ENCODE measurements at places on chromosomes 12 and 14. TPM values are rescaled to one million over a fixed set of nuclear protein-coding genes. Genes with fewer than 3 reads are reported as not detected.

Gene STXBP6
- total RNA-seq: 43.5 TPM

Gene GXYLT1
- 4.8 TPM for total RNA-seq

Gene TAS2R8
- not detected for total RNA-seq

Gene TAS2R30
- 0.72 TPM for total RNA-seq

Gene PSMC6
- total RNA-seq: 75.2 TPM

Gene FAM222A
- total RNA-seq: 25.7 TPM

Gene BEGAIN
- total RNA-seq: 0.79 TPM

Gene ZDHHC22
- total RNA-seq: not detected

Gene PTHLH
- not detected for total RNA-seq

Gene WNT5B
- total RNA-seq: 2.4 TPM

Gene SMOC1
- 0.45 TPM for total RNA-seq

Gene NKX2-1
- not detected for total RNA-seq

Gene KCNH3
- total RNA-seq: 0.30 TPM

DNA sequence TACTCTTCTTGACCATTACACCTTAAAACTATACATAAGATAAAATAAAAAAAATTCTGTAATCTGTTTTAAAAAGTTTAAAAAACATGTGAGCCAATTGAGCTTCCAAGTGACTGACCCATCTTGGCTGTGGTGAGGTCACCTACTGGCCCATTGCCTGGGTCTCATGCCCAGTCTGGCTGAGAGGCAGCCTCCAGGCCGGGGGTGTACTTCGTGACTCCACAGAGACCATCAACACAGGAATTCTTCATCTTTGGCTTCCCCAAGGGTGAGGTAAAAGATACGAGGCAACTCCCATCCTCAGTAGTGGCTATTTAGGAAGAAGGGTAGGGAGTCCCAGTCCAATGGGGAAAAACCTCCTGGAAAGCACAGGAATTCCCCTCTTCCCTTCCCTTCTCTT is 113.2 kb downstream of the APAF1 start:
- peak; percentile 49 for DNase-seq

DNA sequence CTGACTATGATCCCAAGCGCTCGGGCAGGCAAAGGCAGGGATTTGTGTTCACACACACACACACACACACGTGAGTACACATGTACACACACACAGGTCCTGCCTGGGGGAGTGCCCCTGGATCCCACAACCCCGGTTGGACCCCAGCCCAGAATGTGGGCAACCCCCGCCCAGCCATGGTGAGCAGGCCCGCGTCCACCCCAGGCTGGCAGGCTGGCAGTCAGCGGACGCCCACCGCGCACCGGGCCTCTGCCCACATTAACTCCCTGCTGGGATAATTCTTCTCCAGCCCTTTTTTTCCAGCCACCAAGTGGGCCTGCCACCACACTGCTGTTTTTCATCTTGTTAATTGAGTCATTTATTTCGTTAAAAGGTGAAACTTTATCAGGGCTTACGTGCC is 256.2 kb downstream of the BCL11B start:
- no peak for DNase-seq

- no peak for DNase-seq
These were observed 19.3 kb downstream of the MBIP start for GRCh38 chr14:36301159-36301558.

- no peak for DNase-seq
These were observed 37.5 kb downstream of the GALC start for GRCh38 chr14:87955501-87955900.

DNA sequence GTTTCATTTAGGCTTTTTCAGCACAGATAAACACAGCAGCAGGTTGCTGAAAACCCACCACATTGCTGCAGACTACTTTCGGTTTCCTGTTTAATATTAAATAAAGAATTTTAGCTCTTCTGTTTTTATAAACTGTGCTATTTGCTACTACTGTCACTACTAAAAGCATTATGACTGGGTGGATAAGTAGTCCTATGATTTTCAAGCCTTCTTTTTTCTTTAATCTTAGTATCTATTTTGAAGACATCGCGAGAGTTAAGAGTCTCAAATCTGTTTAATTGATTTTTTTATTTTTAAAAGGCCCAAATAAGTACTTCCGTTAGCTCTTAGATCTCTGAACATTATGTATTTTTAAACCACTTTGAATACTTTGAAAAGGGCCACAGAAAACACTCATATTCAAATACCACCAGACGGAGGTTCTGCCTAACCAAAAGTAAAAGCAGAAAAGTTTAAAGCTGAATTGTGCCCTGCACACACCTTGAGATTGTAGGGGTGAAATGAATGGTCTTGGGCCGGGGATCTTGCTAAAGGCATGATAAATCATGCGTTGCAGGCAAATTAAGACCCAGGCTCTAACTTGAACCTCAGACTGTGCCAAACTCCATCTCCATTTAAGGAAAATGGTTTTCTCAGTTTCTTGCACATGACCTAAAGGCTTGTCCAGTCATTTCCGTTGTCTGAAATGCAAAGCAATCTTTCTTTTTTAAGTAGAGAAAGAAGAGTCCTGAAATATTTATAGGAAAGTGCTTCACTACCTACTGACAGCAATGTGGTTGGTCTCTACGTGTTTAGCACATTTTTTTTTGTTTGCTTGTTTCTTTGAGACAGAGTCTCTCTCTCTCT is 13.6 kb upstream of the FOXN3 start:
- DNase-seq: no peak

GRCh38 chr14:101069666-101070362 is 166.3 kb upstream of the RTL1 start:
- no peak for DNase-seq

DNA sequence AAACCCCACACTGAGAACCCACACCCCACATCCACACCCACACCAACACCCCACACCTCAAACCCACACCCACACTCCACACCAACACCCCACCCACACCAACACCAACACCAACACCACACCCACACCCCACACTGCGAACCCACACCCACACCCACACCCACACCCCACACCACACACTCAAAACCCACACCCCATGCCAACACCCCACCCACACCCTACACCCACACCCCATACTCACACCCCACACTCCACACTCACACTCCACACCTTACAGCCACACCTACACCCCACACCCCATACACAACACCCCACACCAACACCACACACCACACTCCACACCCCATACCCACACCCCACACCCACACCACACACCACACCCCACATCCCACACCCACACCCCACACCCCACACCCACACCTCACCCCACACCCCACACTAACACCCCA is 38.0 kb downstream of the TMEM120B start:
- DNase-seq: no peak

GRCh38 chr14:71416392-71416791 is 509.1 kb downstream of the PCNX1 start:
- DNase-seq: no peak

DNA sequence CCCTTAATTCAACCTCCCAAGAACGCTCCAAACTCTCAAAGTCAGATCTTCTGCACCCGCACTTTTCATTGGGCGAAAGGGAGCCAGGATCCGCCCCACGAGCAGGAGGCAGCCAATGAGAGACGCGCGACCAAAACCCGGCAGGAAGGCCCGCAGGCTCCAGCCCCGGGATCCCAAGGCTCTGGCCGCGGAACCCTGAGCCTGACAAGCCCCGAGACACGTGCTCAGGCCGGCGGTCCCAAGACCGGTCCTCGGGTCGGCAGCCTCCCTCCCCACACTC is 438 bp downstream of the DDX54 start:
- peak; percentile 91 for DNase-seq

- DNase-seq: peak; percentile 26
These were observed 38.5 kb upstream of the CRACR2A start for GRCh38 chr12:3791256-3791874.

GRCh38 chr12:50932787-50933280 is 19.5 kb upstream of the HIGD1C start:
- DNase-seq: no peak

GRCh38 chr12:50059440-50060119 is 2.2 kb downstream of the ASIC1 start:
- DNase-seq: no peak

- DNase-seq: no peak
These were observed 766.2 kb downstream of the FLRT2 start for GRCh38 chr14:86296173-86296572.

GRCh38 chr14:99529899-99530298 is 48.7 kb downstream of the CCNK start:
- DNase-seq: no peak

- no peak for DNase-seq
These were observed at the start of gene KLRC4 for GRCh38 chr12:10409392-10409791. KLRC4 (minus strand) TSS chr12:10409757; CDS start chr12:10409575, 182 bp downstream.

DNA sequence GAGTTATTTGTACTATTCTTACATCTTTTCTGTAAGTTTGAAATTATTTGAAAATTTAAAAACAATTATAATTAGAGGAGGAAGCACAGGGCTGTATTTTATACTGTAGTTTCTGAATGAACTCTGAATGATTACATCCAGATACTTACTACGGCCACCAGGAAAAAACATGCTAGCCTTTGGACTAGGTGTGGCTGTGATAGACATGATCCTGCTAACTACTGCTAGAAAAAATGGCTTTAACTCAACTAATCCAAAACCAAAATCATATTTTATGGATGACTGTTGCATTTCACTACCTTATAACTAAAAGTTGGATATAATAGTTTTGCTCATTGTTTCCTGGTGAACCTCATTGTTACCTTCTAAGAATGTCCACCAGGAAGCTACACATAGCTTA is 15.1 kb upstream of the SLC25A3 start:
- no peak for DNase-seq

GRCh38 chr14:23559010-23559925 is 3.2 kb downstream of the THTPA start:
- peak; percentile 73 for DNase-seq

DNA sequence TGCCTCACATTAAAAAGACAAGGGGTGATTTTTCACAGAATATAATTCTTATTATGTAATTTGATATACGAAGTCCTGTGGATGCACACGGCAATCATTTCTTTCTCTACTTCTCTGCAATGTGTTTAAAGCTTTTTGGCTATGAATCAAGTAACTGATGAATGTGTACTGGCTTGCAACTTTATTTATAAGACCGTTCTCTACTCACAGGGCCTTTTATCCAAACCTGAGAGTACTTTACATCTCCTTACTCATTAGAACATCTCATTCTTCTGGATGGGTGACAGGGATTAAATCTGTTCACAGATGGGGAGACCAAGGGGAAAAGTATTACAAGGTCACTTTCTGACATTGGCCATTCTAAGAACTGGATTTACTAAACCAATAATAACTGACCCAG is 215.8 kb upstream of the DIO2 start:
- DNase-seq: no peak

- peak; percentile 51 for DNase-seq
These were observed 292.9 kb downstream of the BMP4 start for GRCh38 chr14:53663709-53664108.

DNA sequence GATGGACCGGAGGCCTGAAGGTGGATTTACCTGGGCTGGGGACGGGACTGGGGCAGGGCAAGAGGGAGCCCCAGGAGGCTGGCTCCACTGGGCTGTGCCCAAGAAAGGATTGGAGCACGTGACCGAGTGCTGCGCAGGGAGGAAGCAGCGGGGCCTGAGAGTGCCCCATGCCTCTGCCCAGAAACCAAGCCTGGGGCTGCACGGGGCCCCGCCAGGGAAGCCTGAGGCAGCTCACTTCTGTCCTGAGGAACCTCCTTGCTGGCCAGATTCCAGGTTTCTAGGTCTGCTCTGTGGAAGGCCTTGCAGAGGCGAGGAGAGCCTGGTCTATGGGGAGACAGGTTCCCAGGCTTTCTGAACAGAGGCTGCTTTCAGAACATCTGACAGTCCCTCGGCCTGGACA is 10.4 kb downstream of the NGB start:
- DNase-seq: no peak

- DNase-seq: no peak
These were observed 51.0 kb upstream of the SOCS2 start for GRCh38 chr12:93521225-93522080.

DNA sequence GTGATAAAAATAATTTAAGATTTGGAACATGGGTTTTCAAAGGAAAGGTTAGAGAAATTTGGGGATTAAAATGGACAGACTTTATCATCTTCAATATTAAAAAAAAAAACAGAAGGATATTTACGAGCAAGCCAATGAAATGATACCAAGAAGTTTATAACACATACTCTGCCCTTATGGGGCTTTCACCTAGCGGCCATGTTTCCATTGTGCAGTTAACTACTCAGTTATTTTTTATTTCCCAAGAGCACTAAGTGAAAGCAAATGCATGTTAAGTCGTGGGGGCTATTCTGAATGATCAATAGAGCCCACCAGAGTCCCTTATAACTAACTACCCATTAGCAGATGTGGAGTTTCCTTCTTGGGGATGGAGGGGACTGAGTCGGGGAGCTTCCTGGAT is 53.9 kb downstream of the ETV6 start:
- DNase-seq: no peak

GRCh38 chr14:92982956-92983355 is 60.0 kb downstream of the CHGA start:
- DNase-seq: no peak
